ENCODE measurements at places on chromosomes 7 and 10.

DNA sequence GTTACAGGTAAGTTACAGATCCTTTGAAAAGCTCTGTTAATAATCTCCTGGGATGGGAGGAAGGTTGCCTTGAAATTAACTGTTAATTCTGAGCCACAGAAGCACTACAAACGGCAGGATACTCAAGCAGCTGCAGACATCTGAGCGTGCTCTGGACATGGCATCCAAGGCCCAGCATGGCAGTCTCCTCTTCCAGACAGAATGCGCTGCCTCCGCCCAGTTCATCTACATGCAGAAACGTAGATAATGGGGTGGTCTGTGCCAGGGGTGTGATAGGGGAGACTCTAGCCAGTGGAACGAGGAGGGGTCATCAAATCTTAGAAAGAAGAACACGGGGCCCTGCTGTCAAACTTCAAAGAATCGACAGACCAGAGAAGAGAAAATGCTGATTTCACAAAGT is 13.8 kb downstream of the VIPR2 start:
- DNase-seq: no peak

GRCh38 chr7:15662451-15662850 is 24.0 kb downstream of the MEOX2 start:
- DNase-seq: no peak

DNA sequence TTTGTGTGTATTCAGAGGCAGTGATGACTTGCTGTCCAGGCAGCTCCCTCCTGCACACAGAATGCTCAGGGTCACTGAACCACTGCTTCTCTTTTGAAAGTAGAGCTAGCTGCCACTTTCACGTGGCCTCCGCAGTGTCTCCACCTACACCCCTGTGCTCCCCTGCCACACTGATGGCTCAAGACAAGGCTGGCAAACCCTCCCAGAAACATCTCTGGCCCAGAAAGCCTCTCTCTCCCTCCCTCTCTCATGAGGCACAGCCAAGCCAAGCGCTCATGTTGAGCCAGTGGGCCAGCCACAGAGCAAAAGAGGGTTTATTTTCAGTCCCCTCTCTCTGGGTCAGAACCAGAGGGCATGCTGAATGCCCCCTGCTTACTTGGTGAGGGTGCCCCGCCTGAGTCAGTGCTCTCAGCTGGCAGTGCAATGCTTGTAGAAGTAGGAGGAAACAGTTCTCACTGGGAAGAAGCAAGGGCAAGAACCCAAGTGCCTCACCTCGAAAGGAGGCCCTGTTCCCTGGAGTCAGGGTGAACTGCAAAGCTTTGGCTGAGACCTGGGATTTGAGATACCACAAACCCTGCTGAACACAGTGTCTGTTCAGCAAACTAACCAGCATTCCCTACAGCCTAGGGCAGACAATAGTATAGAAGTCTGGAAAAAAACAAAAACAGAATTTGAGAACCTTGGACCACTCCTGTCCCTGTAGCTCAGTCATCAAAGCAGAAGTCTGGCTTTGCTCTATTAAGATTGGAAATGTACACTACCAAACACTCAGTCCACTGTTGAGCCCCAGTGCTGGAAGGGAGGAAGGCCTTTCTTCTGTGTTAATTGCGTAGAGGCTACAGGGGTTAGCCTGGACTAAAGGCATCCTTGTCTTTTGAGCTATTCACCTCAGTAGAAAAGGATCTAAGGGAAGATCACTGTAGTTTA is 15.8 kb downstream of the SCD start:
- DNase-seq: no peak

DNA sequence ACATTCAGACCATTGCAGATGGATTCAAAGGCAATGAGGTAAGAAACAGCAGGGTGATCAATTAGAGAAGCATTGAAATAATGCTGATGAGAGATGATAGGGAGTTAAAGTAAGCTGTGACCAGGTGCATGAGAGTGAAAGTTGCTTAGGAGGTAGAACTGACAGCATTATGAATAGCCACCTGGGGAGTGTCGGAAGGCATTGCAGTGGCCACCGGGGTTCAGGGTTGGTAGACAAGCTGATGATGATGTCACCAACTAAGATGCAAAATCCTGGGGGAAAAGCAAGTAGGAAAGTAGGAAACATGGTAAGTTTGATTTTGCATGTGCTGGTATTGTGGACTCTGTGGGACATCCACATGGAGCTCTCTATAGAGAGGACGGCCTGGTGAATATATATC is 211.9 kb upstream of the ETV1 start:
- no peak for DNase-seq
